Fibroblast of skin of left quadriceps (primary cell): ENCODE measurements at places on chromosomes 7 and 10.

DNA sequence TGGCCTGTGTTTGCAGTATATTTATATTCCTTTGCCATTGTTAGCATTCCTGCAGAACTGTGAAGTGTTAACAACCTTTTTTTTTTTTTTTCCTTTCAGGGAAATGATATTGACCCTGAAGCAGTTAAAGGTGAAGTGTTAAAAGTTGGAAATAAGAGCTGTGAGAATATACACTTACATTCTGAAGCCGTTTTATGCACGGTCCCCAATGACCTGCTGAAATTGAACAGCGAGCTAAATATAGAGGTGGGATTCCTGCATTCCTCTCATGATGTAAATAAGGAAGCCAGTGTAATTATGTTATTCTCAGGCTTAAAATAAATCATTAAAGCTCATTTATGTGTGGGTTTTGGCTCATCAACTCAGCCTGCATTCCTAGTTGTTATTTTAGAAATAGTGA, 92.8 kb upstream of the CAPZA2 start:
- no peak for DNase-seq

DNA sequence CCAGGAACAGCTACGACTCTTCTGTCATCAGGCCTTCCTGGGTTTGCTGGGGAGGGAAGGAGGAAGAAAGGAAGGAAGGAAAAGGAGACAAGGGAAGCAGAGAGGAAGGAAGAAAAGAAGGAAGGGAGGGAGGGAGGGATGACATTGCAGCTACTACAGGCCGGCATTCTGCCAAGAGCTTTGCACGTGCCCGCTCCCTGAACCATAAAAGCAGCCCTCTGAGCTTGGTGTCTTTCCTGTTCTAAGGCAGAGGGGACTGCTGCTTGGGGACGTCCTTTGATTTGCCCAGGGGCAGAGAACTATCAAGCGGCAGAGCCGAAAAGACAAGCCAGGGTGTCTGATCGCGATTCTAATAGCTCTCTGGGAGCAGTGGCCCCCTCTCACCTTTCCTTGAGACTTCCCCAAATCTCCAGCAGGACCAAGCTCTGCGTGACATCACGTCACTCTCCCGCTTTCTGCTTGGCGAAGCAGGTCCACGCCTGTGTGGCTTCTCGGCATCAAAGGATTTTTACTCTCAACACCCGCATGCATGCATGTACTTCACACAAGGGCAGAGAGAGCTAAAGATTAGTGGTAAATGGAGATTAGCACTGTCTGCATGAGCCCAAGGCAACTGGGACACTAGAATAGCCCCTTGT, 167.8 kb upstream of the AUTS2 start:
- no peak for DNase-seq

- DNase-seq = peak; percentile 67
Observed at GRCh38 chr7:13880789-13881188, 108.7 kb downstream of the ETV1 start.

- DNase-seq = no peak
Observed at GRCh38 chr10:30027057-30028005, 32.1 kb downstream of the JCAD start.

- DNase-seq = no peak
Observed at GRCh38 chr7:12993025-12993424, 305.6 kb downstream of the ARL4A start.

- DNase-seq = no peak
Observed at GRCh38 chr10:88765816-88766215, 6.0 kb downstream of the LIPN start.

DNA sequence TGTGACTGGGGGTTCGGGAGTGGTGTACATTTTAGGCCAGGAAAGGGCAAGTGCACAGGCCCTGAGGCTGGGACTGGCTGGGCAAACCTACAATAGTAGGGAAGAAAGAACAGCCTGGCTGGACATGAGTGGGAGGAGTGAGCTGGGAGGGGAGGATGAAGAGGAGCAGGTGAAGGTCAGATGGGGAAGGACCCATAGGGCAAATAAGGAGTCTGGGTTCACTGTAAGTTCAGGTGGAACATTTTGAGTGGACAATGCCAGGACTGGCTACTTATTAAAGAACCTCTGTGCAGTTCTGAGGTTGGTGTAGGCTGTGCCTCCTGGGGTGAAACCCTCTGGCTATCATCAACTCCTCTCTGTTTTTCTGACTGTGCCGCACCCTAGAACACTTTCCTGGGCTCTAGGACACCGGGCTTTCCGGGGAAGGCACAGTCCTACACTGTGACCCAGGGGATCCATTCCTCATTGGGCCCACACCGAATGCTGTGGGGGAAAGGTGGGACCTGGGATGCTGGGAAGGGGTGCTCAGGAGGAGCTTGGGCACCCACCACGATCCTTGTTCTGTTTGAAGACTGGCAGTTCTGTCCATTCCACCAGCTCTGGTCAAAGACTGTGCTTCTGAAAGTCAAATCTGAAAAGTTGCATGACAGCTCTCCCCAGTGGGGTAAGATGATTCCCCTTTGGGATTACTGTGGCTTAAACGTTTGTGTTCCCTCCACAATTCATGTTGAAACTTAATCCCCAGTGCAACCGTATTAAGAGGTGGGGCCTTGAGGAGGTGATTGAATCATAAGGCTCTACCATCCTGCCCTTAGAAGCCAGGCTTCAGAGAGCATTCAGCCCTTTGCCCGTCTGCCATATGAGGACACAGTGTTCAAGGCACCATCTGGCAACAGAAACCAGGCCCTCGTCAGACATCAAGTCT, 4.0 kb upstream of the MMP21 start:
- DNase-seq = no peak

DNA sequence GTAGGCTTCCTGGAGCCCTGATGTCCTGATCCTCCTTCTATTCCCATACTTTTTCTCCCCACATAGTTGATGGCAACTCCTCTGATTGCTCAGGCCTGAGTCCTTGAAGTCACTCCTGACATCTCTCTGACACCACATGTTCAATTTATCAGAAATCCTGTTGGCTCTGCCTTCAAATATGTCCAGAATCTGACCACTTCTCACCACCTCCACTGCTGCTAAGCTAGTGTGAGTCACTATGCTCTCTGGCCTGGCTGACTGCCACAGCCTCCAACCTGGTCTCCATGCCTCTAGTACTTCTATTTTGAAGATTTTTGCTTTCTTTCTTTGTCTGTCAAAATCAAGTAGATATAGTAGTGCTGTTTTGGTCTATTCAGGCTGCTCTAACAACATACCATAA, 53.0 kb downstream of the TMEM229A start:
- no peak for DNase-seq

GRCh38 chr10:17657103-17657500, 13.2 kb downstream of the STAM start:
- no peak for DNase-seq

GRCh38 chr7:24227068-24227467, 56.9 kb upstream of the NPY start:
- no peak for DNase-seq

DNA sequence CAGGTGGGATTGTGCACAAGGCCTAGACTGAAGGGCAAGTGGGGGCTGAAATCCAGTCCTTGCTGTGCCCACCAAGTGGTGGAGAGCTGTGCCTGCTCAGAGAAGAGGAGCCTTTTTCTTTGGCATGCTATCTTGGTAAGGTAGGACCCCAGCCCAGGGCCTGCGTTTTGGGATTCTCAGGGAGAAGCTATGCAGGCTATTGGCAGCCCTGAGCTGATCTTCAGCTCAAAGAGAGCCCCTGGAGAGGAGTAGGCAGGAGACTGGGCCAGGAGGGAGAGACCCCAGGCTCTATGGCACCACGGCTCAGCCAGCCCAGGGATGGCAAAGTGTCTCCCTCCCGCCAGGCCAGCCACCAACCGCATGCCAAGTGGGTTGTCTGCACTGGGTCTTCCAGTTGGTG, 119.2 kb upstream of the PCBD1 start:
- no peak for DNase-seq
